8988T (cell line): ENCODE measurements at places on chromosomes 11 and 22.

GRCh38 chr22:33917744-33918406 is 2.4 kb downstream of the LARGE1 start:
- DNase-seq, result no peak

DNA sequence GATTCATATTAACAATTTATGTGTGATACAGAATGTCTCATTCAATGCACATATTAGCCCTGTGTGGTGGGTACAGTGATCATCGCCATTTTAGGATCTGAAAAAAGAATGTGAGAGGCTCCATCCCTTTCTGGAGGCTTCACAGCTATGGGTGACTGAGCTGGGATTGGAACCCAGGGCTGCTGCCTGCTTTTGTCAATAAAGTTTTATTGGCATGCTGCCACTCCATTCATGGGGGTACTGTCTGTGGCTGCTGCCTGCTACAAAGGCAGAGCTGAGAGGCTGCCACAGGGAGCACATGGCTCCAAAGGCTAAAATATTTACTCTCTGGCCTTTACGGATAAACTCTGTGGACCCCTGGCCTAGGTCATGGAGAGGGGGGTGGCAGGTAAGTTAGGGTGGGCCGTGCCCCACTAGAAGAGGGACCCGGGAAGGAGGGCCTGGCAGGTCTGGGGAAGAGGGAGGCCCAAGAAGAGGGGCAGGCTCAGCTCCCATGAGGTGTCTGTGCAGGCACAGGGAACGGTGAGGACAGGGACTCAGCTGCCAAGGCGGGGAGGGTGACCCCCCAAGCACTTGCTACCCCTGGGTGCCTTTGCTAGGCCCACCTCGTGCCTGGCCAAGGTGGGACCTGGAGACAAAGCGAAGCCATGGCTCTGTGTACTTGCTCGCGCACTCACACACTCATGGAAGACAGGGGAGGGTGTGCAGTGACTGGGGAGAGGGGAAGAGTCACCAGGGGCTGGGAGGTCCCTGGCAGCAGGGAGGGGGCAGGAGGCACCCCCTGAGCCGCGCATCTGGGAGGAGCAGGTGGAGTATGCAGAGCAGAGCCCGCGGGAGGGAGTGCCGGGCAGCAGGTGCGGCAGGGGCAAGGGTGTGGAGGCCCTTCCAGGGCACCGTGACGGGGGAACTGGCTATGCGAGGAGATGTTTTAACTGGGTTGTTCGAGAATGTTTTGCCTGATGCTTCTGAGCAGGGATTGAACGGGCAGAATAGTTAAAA is 335.3 kb downstream of the CTTN start:
- DNase-seq, result no peak

DNA sequence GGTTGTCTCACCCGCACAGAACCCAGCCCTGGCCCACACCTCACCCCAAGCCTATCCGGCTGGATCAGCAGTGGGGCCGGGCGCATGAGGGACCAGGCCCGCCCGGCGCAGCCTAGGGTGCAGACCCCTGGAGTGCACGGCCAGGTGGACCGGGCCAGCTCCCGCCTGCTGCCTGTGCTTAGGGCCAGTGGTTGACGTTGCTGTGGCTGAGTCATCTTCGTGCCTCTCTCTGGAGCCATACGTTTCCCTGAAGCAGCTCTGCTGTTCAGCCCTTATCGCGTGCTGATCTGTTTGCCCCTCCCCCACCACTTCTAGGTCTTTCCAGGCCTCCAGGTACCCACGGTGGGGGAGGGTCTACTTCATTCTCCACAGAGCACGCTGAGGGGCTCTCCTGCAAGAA is 39.5 kb downstream of the CDKN1C start:
- DNase-seq, result no peak

DNA sequence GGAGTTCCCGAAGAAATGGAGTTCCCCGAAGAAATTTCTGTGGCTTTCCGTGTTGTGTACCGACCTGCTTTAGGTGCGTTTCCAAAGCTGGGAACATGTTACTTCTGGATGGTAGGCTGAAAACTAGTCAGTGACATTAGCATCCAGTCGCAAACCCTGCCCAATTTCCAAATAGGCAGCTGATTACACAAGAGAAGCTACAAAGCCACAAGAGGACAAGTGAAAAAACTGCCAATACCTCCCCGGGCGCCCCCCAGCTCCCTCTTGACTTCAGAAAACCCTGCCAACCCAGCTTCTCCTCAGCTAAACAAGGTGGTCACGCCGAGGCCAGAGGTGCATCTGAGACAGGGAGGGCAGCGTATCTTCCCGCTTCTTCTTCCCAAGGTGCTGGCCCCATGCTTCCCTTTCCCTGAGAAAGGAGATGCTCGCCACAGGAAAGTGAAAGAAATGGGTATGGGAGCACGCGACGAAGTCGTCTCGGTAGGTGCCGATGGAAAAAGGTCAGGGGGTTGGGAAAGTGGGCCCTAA is 551 bp downstream of the AGBL2 start:
- no peak for DNase-seq

DNA sequence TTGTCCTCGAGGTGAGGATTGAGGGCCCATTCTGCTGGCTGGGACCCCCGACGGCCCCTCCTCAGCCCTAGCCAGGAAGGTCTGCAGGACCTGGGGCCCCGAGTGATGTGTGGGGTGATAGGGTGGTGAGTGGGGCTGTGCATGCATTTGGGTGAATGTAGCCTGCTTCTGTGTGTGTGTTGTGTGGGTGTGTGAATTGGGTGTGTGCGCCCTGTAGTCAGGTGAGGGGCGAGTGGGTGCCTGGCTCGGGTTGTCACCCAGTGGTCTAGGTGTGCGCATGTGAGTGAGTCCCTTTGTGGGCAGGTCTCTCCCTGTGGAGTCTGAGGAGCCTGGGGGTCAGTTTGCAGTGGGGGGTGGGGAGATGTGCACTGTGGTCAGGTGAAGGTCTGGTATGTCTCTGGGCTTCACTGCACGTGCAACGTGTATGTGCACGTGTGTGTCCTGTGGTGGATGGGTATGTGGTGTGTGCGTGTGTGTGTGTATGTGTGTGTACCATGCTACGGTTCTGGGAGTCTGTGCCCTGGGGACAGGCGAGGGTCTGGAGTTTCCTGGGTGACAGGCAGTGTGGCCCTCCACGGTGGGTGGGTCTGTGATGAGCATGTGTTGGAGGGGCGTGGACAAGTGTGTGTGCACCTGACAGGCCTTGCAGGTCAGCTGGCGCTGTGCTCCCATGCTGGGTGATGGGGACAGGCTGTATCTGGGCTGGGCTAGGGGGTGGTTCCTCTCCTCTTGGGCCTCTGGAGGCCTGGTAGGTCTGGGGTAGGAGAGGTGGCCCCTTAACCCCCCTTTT is 1.0 kb downstream of the TMEM151A start:
- DNase-seq, result no peak

DNA sequence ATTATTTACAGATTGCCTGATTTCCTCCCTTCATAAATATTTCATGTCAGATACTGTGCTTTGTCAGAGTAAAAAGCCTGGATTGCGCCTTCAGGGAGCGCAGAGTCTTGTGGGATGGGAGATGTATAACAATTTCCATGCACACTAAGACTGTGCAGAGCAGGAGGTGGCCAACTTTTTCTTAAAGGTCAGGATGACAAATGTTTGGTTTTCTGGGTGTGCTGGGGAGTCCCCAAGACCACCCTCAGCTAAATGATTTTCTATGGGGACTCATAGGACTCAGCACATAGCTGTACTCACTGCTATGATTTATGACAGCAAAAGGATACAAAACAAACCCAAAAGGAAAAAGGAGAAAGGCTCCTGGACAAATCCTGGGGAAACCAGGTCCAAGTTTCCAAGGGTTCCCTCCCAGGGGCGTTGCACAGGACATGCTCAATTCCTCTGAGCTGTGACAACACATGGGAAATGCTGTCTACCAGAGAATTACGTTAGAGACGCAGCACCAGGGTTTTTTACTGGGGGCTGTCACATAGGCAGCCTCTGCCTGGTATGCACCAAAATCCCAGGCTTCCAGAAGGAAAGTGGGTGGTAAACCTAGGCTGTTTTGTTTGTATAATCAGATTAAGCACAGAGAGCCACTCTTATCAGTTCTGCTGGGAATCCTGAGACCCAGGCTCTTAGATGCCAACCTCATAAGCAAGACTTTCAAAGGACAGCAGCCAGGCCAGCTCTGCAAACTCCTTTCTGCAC is 59.1 kb downstream of the CSNK2A3 start:
- DNase-seq, result no peak

DNA sequence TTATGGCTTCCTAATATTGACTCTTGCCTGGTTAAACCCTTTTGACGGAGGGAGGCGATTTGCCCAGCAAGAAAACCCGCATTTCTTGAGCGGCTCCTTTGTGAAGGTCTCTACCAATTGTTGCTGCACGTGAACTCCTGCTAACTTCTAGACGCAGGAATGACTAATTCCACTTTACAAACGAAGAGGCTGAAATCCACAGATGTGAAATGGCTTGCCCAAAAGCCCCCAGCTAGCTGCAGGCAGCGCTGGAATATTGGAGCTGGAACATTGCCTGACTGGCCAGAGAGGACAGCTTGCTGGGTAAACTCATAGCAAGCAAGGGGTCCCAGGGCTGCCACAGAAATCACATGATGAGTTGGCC is 542 bp downstream of the GCAT start:
- no peak for DNase-seq

- peak; percentile 90 for DNase-seq
These were observed at the start of gene CTTN for GRCh38 chr11:70397983-70398833. CTTN (plus strand) TSS chr11:70398529; CDS start chr11:70407298, 8,769 bp downstream.
